ENCODE measurements at places on chromosomes 4 and X.

- no peak for DNase-seq
These were observed 13.4 kb upstream of the COL25A1 start for GRCh38 chr4:109315818-109316217.

GRCh38 chr4:39613093-39613656, 25.5 kb downstream of the SMIM14 start:
- no peak for DNase-seq

DNA sequence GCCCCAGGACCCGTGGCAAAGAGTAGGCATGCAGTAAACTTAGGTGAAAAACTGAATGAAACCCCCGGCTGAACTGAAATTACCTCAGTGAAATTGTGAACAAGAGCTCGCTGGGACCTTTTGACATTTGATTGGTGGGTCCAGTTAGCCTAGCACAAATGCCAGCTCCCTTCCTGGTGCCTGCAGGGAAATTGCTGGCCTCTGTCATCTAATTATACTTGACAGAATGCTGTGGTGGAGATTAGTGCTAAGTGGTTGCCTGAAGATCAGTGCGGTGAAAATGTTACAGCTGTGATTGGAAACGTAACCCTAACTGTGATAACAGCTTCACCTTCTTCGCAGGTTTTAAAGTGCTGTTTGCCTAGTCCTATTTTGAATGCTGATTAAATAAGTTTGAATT, 43.0 kb downstream of the ADD1 start:
- DNase-seq, result peak; percentile 75

GRCh38 chr4:39539089-39539611, 11.9 kb upstream of the UGDH start:
- no peak for DNase-seq
